ENCODE measurements at places on chromosomes 6 and 20.

GRCh38 chr6:132764370-132764769 is 6.7 kb upstream of the VNN2 start:
- DNase-seq = no peak

GRCh38 chr6:112216662-112217551 is 37.5 kb downstream of the LAMA4 start:
- no peak for DNase-seq

- peak; percentile 76 for DNase-seq
These were observed at the start of gene PERP for GRCh38 chr6:138107078-138107751. PERP (minus strand) TSS chr6:138107419; CDS start chr6:138107340, 79 bp downstream.

- DNase-seq = no peak
These were observed 55.1 kb downstream of the IL20RA start for GRCh38 chr6:136989571-136990241.

DNA sequence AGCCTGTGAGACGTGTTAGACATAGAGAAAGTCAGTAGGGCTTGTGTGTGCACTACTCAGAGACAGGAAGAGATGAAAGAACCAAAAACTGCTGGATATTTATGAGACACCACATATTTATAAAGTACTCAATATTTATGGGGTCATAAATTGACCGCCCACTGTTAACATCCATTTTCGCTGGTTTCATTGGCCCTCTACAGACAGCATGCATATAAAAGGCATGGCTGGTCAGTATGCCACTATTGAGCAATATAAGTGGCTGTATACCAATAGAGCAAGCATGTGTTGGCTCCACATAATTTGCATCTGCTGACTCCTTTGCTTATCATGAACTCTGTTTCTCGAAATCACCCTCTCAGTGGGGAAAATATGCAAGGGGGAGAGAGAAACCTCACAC is 110.3 kb upstream of the BTN3A2 start:
- DNase-seq = no peak

GRCh38 chr20:22403632-22404361 is 180.6 kb downstream of the FOXA2 start:
- no peak for DNase-seq

DNA sequence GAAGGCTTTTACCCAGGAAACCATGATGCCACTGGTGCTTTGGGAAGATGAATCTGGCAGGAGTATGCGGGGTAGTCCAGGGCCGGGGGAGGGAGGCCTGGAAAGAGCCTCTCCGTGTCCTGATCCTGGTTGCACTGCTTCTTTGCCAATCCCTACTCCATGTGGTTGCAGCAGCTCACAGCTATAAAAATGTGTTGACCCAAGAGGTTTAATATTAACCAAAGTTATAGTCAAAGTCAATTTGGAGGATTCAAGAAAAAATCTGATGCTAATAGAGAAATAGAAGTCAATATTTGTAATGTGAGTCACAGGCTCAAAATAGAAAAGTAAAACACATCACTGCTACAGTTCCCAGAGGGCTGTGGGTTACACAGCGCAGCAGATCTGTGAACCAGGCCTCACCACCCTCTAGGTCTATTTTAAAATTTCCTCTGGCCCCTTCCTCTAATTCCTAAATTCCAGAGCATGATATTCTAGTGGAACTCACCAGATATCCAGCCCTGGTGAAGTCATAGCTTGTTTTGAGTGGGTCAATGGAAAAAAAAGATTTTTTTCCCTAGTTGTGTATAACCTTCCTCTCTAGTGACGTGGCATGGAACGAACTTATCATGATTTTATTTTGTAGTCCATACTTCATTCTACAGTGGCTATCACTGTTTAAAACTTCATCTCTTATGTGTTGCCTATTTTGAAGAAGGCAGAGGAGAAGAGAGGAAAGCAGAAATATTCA is 63.2 kb upstream of the BMP2 start:
- no peak for DNase-seq

DNA sequence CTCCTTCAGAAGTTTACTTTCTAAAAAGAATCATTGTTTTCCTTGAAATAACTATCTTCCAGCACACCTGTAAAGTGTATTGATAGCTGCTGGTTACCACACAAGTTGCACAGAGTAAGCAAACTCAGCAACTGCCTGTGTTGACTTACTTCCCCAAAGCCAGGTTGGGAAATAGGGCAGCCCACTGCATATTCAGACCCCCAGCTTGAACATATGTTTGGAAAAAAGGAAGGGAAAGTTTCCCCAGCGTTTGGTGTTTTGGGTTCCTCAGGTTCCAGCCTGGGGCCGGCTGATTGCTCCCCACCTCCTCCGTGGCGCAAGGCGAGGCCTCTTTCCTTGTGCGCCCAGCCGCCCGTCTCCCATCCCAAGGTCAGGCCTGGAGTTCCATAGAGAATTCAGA is 70.1 kb upstream of the QKI start:
- DNase-seq = no peak

DNA sequence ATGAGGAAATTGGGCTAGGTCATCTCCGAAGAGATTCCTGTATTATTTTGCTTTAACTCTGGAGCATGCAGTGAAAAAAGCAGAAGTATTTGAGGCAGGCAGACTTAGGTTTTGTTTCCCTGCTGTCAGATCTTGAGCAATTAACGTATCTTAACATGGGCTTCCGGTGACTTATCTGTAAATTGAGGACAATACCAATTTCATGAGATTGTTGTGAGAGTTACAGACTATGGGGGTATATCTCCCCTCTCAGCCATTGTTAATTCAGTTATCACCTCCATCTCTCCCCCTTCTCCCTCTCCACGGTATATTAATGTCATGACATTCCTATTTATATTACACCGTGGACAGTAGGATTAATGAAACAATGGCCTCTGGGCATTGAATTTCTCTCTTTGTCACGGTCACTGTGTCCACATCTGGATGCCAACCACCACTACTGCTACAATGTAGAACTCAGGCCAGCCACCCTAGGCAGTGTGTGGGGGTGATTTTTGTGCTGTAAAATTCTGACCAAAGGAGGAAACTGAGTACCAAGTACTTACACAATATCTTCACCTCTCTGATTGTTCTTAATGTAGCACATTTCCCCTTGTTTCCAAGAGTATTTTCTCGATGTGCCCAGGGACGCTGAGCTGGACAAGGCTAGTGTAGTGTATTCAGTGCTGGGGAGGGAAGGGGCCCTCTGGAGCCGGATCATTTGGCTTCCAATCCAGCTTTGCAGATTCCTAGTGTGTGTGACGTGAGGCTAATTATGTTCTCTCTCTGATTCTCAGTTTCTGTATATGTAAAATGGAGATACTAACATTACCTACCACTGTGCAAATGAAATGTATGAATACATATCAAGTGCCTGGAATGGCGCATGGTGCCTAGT is 77.2 kb downstream of the GCNT2 start:
- DNase-seq = no peak

- no peak for DNase-seq
These were observed 81.0 kb downstream of the SMLR1 start for GRCh38 chr6:130908188-130908587.

DNA sequence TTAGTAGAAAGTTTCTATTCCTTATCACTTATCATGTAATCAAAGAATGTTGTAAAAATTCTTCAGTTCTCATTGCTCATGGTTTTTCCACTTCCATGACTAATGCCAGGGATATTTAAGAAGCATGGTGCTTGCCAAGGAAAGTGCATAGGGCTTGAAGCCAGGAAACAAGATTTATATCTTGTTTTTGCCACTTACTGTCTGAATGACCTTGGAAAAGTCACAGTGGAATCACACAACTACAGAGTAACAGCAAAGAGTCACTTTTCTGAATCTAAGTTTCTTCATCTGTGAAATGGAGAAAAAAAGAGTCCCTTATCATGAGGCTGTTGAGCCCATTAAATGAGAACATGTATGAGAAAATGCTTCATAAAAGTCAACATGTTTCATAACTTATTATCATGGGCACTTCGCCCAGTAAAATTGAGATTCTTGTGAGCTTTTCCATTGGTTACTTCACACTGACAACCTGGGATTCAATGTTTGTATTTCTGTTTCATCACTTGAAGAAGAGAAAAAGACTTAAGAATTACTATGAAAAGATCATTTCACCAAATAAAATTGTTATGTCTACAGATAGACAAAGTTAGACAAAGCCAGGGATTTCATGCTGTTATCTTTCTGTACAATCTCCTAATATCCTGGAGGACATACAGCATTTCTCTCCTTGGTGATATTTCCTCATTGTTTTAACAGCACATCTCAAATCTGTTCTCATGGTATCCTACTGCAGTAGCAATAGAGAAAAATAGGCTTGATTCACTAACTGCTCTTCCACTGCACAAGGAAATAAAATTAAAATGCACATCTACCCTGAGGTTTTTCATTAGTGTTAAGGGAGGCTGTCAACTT is 7.6 kb upstream of the BMP5 start:
- no peak for DNase-seq

GRCh38 chr20:20946122-20946759 is 159.9 kb downstream of the LINC00237 start:
- no peak for DNase-seq

DNA sequence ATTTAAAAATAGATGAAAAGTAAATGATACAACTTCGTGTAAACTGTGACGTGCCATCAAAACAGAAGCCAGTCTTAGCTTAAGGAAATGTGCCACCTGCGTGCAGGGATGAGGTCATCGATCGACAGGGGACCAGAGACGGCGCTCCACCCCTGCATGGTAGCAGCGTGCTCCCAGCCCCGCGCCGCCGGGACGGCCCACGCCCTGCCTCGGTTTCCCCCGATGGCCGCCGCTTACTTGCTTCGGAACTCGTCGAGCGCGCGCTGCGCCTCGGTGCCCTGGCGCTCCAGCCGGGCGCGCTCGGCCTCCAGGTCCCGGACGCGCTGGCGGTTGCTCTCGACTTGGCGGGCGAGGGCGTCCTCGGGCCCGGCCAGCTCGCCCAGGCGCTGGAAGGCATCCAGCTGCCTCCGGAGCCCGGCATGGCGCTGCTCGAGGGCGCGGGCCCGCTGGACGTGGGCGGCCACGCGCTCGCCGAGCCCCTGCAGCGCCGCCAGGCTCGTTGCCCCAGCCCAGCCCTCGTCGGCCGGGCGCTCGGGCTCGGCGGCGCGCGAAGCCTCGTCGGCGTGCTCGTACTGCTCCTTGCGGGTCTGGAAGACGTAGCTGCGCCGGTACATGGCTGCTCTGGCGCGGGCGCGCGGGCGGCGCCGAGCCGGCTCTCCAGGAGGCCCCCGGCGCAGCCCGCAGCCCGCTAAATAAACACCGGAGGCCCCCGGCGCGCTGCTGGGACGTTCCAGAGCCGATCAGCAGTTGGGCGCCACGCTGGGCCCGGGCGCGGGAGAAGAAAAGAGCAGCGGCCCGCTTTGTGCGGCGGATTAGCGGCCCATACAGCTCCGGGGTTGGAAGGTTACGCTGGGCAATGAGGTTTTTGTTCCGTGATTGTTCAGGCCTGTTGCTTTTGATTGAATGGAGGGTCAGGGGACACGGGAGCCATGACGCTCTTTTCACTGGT is at the start of gene BFSP1:
Gene BFSP1 (minus strand): TSS at position 664 of the 949 bp plus-strand sequence. CDS start 50 bp downstream, at position 614.
- DNase-seq = peak; percentile 53

DNA sequence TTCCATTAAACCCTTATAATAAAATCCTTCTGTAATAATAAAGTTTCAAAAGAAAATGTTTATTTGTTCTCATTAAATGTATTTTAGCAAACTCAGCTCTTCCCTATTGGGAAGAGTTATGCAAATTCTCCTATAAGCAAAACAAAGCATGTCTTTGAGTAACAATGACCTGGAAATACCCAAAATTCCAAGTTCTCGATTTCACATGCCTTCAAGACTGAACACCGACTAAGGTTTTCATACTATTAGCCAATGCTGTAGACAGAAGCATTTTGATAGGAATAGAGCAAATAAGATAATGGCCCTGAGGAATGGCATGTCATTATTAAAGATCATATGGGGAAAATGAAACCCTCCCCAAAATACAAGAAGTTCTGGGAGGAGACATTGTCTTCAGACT is 3.8 kb downstream of the IL17A start:
- no peak for DNase-seq

- no peak for DNase-seq
These were observed 99.1 kb downstream of the HIVEP2 start for GRCh38 chr6:142845624-142846458.

- no peak for DNase-seq
These were observed 39.9 kb upstream of the PBOV1 start for GRCh38 chr6:138258197-138258596.

DNA sequence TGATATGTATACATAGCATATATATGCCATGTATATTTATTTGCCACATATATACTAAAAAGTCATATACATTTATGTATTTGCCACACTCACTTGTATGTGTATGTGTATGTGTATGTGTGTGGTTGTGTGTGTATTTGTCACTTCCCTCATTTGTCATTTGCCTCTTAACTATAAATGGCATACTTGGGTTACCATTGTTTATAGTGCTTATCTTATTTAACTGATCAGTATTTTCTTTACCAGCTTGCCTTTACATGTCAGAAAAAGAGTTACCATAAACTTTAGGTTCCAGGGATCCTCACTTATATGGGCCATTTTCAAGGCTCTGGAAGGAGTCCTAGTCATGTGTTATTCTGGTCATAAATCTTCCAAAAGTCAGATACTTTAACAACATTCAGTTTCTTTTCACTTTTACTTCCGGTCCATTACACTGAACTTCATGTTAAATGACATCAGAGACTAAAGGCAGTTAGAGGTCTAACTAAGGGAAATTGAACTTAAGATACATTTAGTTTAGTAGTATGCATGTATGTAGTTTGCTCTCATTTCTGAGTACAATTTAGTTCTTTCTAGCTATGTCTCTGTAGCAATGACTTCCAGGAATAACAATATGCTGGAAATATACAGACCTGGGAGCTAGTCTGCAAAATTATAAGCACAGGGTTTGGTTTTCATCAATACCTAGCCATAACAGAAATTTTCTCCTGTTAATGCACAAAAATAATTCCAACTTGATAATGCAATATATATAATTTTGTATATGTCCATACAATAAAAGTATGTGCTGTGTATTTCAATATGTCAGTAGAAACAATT is 33.7 kb upstream of the HIVEP1 start:
- DNase-seq = no peak

DNA sequence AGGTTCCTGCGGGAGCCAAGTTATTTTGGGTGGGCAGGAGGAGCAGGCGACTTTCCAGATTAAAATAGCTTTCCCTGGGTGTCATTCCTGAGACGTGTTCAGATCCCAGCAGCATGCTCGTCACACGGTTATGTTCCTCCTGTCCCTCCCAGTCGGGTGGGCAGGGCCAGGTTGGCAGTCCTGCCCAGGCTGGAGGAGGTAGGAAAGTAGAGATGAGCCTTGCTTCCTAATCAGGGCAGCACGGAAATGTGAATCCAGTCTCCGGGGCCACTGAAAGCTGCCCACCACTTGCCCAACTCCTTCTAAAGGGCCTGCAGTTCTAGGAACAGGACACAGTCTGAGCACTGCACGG is 137.0 kb downstream of the MRPL14 start:
- no peak for DNase-seq

DNA sequence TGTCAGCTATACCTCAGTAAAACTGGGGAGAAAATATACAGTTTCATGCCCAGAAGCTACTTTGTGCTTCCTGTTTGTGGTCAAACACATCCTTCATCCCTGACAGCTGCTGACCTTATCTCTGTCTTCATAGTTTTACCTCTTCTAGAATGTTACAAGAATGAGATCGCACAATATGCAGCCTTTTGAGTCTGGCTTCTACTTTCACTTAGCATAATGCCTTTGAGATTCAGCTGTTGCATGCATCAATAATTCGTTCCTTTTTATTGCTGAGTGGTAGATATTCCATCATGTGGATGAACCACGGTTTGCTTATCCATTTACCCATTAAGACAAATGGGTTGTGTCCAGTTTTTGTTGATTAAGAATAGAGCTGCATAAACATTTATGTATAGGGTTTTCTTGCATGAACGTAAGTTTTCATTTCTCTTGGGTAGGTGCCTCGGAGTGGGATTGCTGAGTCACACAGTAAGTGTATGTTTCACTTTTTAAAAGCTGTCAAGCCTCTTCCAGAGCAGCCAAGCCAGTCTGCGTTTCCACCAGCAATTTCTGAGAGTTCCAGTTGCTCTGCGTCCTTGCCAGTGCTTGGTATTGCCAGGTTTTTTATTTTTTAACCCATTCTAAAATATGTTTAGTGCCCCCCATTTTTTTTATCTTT is 86.6 kb upstream of the PAX1 start:
- no peak for DNase-seq
